GM18507 (cell line): ENCODE measurements at places on chromosomes 1 and 21.

- no peak for DNase-seq
These were observed 61.2 kb upstream of the MAP10 start for GRCh38 chr1:232743999-232744398.

GRCh38 chr1:6570100-6570499, 9.7 kb upstream of the ZBTB48 start:
- no peak for DNase-seq

- no peak for DNase-seq
These were observed 585.8 kb upstream of the ZRANB2 start for GRCh38 chr1:71666609-71667008.

- no peak for DNase-seq
These were observed 466 bp downstream of the VPS26C start for GRCh38 chr21:37266515-37267221.

- DNase-seq = no peak
These were observed 918 bp upstream of the RASAL2 start for GRCh38 chr1:178092878-178093493.
